H4 (cell line): ENCODE measurements at places on chromosomes 1 and 21.

DNA sequence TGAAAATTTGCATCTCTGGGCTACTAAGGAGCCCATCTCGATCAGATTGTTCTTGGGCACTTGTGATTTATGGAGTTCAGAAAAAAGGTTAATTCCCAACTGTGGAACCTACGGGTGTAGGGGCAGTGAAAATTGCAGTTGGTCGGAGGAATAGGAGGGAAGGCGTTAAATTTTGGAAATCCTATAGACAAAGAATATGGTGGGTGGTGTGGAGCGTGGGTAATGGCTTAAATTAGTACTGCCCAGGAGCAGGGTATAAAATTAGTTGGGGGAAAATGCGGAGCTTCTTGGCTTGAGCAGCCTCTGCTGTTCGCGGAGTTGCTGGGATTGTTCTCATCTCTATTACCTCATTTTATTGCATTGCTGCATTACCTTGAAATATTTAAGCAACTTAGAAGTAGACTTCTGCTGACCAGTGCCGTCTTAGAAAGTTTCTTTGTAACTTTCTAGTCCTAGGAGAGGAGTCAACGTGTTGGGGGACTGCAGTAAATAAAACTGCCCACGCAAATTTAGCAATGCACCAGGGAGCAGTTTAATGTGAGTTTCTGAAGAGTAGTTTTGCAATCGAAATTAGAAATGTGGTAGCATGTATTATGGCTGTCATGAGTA is 514 bp downstream of the S1PR1 start:
- DNase-seq, result peak; percentile 16

- peak; percentile 79 for DNase-seq
Observed at GRCh38 chr1:2233997-2234761, 6.1 kb downstream of the SKI start.

DNA sequence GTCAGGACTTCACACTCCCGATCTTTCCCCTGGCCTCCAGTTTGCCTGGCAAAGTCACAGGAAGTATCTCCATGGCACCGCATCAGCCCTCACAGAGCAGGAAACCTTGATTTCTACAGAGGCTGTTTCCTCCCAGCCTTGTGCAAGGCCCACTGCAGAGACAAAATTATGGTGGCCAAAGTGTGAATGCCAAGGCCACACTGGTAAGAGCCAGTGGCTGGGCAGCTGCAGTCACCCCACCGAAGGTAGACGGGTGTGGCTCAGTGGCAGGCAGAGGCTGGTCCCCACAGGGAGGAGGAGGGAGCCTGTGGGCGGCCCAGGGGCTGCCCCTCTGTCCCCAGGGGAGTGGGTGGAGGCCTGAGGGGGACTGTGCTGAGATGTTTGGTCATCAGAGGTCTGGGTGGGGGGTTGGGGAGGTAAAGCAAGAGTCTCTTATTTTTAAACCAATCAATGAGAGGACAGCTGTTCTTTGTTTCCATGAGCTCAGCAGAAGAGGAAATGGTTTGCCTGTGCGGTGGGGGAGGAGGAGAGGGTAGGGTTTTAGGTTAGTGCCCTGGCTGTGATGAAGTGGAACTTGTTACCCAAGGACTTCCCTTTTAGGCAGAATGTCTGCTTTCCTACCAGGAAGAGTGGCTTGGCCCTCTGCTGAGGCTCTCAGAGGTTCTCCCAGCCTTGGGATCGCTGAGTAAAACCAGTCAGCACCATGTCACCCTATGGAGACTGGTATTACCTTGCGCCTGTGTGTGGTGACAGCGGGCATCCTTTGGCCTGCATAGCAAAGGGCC is 18.0 kb upstream of the BTG2 start:
- peak; percentile 63 for DNase-seq

DNA sequence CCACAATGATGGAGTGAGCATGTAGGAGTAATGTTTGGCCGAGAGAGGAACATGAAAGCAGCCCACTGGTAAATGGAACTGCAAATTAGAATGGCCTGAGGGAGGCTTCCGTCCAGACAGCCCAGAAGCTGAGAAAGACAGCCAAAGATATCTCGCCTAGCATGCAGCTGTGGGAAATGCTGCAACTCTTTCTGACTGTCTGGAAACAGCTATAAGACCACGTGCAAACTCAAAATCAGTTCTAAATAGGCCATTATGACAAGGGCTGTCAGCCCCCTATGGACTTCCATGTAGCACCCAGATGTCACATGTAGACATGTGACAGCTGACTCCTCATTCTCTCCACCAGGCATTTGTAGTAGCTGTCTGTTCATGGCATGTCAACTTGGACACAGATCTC is 62.9 kb upstream of the ATP1A1 start:
- DNase-seq, result no peak

DNA sequence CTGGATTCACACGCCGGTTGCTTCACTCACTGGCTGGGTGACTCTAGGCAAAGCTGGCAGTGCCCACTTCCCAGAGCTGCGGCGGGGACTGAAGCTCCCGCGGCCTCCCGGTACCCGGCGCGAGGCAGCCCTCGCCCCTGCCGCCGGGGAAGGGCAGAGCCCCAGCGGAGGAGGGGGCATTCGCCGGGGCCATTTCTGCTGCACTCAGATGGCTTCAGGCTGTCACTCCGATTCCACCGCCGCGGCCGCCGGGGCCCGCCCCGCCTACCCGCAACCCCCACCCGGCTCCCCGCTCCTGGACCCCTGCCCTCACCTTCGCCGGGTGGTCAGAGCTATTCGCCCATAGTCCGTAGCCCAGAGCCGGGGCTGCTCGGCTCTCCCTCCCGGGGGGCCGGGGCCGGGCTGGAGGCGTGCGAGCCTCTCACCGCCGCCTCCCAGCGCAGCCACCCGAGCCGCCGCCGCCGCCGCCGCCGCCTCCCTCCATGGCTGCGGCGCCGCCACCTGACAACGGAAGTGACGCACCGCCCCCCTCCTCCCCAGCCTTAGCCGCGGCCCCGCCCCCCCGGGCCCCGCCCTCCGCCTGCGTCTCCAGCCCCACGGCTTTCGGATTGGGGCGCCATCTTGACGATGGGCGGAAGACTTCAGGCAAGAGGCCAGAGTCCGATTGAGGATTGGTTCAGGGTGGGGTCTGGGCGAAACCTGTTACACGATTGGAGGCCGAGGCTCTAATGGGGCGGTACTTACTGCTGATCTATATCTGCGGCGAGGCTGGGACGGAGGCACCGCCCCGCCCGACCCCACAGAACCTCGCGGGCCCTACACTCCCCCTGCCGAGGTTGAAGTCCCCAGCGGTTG is at the start of gene STK40:
TSS of gene STK40 (minus strand) at position 515 of the 855 bp plus-strand sequence. CDS start 24,592 bp downstream, outside the sequence.
- DNase-seq, result peak; percentile 99

DNA sequence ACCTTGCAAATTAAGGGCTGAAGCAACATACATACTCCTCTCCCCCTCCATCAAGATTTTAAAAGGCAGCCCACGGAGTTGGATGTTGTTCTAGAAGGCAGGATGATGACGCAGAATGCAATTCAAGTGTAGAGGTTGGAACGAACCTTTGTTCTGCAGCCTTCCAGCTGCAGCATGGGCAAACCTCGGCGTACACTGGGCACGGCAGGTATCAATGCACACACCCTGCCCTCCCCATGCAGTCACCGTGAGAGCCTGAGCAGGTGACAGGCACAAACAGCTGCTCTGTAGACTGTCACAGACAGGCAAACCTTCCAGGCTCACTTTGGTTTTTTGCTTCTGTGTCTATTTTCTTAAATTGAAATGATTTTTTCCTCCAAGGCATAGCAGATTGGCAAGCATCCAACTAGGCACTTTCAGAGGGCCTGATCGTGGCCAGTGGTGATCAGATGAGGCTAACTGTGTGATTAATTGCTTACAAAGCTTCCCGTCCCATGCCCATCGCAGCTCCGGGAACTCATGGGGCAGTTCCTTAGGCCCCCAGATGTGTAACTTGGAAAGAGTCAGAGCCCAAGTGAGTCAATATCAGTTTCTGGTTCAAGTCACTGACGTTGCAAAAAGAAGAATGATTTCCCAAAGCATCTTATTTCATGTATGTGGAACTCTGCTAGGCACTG is 82.3 kb downstream of the ITPKB start:
- no peak for DNase-seq

DNA sequence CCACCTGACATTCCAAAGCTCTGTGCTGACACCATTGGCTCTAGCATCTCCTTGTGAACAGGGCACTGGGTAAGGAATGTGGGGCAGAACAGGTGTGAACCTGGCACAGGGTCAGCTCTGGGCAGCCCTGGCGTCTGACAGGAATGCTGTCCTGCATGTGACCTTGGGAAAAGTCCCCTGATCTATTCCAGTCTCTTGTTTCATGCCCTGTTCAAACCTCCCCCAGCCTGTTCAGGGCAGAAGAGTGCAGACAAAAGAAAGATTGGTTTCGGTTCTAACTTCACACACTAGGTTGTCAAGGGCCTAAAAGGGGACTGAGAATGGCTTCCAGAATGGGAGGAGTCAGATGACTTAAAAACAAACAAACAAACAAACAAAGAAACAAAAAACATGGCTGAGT is 27.6 kb upstream of the SDHB start:
- DNase-seq, result no peak

DNA sequence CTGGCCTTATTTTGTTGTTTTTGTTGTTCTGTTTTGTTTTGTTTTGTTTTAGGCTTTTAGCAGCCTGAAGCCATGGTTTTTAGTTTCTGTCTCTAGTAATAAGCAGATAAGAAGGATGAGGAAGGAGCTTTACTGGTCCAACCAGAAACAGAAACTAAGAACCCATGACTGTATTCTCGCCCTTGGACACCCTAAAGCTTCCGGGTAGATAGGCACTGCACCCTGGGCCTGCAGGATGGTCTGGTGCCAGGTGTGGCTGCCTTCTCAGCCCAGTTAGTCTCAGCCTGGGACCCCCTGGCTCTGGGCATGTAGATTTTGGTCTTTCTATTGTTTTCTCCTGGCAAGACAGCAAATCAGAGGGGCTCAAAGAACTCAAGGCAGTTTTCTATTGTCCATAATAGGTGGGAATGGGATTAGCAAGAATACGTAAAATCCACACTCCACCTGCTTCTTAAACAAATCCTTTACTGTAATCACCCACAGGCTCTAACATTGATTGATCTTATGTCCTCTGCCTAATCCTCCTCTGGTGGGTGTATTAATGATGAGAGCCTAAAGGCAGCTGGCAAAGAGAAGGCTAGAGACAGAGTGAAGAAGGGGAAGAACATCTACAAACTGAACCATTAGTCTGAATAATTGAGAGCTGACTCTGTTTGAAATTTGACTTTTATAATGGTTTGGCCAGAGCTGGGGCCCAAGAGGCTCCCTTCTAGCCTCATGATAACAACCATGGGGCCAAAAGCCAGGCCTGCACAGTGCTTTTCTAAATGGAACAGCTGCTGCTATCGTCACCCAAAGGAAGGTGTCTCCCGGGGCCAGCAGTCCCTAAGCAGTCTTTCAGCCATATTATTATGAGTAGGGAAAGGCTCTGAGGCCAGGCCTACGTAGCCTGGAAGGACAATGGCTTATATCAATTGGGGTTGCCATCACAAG is 106.8 kb upstream of the ATP1A1 start:
- no peak for DNase-seq

DNA sequence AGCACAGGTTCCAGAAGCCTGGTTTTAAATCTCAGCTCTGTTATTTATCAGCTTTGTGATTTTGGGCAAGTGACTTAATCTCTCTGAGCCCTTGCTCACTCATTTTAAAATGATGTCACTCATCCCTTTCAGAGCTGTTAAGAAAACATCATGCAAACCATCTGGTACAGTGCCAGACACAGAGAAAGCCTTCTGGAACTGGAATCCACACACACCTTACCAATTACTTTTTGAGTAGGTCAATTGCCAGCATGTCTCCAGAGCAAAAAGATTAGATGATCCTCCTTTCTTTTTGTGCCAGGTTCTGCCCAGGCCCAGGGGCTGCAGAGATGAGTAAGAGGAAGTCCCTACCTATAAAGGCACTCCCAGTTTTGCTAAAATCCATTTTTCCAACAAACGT is 61.3 kb downstream of the ROR1 start:
- no peak for DNase-seq

GRCh38 chr21:44018127-44018526 is 6.0 kb downstream of the TRAPPC10 start:
- DNase-seq, result no peak

DNA sequence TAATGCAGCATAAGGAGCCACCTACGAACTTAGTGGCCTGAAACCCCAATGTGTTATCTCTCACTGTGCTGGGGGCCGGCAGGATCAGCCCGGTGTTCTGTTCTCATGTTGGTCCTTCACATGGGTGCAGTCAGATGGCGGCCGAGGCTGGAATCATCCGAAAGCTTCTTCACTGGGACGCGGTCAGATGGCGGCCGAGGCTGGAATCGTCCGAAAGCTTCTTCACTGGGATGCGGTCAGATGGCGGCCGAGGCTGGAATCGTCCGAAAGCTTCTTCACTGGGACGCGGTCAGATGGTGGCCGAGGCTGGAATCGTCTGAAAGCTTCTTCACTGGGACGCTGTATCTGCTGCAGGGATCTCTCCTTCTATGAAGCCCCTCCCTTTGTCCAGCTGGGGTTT is 12.6 kb upstream of the PCBP3 start:
- DNase-seq, result no peak

DNA sequence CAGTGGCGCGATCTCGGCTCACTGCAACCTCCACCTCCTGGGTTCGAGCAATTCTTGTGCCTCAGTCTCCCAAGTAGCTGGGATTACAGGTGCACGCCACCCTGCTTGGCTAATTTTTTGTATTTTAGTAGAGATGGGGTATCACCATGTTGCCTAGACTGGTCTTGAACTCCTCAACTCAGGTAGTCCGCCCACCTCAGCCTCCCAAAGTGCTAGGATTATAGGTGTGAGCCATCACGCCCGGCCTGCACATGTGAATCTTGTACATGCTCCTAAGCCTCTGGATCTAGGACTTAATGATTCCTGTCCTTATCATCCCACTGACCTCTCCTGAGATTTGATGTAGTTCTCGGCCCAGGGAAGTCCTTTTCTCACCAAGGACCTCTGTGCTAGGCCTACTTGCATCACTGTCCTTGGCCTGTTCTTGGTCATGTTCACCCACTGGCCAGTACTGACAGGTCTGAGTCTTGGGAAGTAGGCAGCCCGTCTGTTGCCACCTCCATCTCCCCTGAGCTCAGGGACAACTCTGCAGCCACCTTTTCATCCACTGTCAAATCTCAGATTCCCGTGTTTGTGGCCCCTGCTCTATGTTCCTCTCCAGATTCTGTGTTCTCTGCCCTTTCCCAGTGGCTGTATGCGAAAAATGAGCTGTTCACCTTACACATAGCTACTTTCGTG is 9.4 kb downstream of the HYI start:
- DNase-seq, result no peak
